Muscle of arm (tissue), 14 donors: ENCODE measurements at places on chromosomes 16 and 17.

- DNase-seq = no peak
Measured at GRCh38 chr17:76493505-76494167, 7.6 kb downstream of the RHBDF2 start.

GRCh38 chr16:4780235-4780634, 7.9 kb downstream of the SEPTIN12 start:
- DNase-seq = no peak

- no peak for DNase-seq
Measured at GRCh38 chr17:2398655-2399571, 1.9 kb downstream of the MNT start.

DNA sequence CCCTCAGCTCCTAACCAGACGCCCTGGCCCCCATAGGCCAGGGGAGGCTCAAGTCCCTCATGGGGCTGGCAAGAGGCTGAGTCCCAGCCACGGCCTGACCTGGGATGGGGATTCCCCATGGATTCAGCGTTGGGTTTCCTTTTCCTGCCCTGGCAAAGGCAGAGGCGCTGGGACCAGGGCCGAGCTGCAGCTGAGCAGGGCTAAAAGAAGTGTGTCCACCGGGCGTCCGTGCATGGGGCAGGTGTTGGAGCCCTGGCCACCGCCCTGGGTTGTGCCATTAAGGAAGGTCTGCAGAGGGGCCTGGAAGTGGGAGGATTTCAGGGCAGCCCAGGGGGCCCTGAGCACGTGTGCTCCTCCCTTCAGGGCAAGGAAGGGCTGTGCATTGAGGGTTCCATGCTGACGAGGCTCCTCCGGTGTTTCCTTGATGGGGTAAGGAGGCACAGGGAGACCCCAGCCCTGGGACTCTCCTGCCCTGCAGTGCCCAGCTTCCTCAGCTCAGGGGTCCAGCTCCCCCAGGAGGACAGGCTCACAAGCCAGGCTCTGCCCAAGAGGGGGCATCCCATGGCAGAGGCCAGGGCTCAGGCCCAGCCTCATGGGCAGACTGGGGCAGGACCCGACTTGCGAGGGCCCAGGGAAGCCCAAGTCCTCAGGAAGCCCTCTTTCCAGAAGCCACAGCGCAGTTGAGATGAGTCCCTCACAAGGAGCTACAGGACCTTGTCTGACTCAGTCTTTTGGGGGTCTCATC, 10.1 kb downstream of the TBC1D26 start:
- DNase-seq = no peak

DNA sequence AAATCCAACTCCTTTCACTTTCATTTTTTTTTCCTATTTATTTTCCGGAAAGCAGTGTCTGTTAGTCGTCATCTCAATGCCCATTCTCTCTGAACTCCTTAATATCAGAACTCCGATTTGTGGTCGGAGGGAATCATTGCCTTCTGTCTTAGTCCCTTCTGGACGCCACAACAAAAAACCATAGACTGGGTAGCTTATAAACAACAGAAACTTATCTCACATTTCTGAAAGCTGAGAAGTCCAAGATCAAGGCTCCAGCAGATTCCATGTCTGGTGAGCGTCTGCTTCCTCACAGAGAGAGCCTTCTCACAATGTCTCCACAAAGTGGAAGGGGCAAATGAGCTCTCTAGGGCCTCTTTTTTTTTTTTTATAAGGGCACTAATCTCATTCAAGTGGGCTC, 296.6 kb upstream of the CDH11 start:
- no peak for DNase-seq

- no peak for DNase-seq
Measured at GRCh38 chr16:47627721-47628120, 166.6 kb downstream of the PHKB start.

- no peak for DNase-seq
Measured at GRCh38 chr16:11446566-11447119, 101.4 kb downstream of the RMI2 start.

GRCh38 chr17:40450175-40450574, 6.9 kb downstream of the IGFBP4 start:
- DNase-seq = no peak

GRCh38 chr16:15782573-15783365, 74.1 kb downstream of the MYH11 start:
- no peak for DNase-seq

GRCh38 chr17:9825641-9826150, at the start of gene GLP2R:
TSS of gene GLP2R (plus strand) at chr17:9825924. CDS start at chr17:9826064, 140 bp downstream.
- no peak for DNase-seq

- no peak for DNase-seq
Measured at GRCh38 chr17:40415390-40415789, 2.3 kb downstream of the TOP2A start.

DNA sequence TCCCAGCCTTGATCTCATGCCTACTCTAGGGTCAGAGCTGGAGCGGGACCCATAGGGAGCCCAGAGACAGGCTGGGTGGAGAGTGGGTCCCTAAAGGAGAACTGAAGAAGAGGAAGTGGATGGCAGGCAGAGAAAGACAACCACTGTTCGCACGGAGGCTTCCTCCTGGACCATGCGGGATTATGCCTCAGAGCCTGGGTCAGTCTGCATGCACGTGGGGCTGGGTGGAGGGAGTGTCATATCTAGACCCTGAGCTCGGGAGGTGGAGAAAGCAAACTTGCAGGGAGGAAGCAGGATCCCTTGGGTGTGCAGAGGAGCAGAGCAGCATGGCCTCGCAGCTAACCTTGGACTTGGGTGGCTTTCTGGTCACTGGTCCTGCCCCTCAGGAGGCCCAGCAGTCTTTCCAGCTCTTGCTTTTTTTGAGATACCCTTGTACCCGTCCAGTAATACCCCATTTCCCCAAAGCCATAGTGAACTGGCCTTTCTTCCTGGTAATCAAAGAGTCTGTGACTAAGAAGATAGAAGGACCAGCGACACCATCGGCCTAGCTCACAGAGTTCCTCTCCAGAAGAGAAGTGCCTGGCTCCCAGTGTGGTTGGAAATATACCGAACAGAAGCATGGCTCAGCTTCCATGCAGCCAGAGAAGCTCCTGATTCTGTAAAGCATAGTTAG, 344.2 kb downstream of the CPPED1 start:
- DNase-seq = peak; percentile 14

DNA sequence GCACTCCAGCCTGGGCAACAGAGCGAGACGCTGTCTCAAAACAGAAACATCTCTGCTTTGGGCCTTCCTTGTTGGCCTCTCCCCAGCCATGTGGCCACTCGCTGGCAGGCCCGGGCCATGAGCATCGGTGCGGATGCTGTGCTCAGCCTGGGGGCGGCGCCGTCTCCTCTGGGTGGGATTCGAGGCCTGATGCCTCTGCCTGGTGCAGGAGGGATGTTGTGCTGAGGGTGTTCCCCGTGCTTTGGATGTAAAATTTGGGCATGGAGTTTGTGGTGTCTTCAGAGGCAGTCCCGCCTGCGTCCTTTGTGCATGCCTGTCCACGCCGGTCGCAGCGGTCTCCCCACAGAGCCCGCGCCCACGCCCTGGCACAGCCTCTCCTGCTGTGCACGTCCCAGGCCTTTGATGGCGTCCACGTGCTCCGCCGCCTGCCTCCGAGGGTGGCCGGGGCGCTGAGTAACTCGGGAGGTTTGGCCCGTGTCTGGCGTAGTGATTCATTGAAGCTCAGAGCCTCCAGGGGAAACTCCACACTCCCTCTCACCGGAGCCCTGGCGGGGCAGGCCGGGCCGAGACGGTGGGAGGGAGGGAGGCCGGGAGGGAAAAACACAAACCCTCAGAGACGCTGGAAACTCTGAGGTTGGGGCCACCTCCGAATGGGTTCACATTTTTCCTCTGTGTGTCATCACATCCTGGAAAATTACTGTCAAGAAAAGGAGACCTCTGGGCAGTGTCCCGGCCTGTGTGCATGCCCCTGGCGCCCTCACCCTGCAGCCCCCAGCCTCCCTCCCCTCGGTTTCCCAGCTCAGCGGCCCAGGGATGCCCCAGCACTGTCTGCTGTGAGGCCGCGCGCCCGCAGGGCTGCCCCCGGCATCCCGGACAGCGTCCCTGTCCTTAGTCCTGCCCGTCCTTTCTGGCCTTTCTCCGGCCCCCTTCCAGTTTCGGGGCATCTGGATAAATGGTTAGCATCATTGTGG, 19.0 kb downstream of the CENPX start:
- no peak for DNase-seq

DNA sequence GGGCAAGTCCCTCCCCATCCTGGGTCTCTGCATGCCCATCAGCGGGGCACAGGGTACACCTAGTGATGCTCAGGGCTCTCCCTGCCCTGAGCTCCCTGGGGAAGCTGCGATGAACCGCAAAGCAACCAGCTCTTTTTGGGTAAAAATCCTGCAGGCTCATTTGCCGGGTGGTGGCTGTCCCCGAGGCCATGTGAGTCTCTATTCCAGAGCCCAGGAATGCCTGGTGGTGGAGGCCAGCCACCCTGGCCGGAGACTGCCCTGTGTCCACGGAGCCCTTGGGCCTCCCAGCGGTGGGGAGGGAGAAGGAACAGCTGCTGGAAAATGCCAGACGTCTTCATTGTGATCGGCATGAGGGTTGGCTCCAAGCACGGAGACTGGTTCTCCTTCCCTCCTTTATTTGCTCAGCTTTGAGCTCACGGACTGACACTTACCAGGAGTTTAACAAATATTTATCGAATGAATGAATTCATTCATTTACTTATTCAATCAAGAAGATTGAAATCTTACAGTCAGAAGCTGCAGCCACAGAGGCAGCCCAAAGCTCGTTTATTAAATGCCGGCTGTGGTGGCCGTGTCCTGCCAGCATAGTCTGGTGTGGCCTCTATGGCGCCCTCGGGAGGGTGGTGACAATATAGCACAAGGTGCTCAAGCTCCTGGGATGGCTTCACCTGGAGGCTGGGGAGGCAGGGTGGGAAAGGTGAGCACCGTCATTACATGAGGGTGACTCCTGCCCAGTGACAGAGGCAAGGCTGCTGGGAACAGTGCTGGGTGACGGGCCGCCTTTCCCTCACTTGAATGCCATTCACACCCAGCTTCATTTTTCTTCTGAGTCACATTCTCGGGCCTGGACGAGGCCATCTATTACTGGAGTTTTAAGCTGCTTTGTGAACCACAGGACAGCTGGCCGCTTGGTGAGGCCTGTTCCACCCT, 31.1 kb upstream of the JPH3 start:
- DNase-seq = no peak

- peak; percentile 20 for DNase-seq
Measured at GRCh38 chr16:24729951-24730815, 732 bp downstream of the TNRC6A start.

- no peak for DNase-seq
Measured at GRCh38 chr16:8887952-8888560, 5.9 kb downstream of the LITAFD start.

DNA sequence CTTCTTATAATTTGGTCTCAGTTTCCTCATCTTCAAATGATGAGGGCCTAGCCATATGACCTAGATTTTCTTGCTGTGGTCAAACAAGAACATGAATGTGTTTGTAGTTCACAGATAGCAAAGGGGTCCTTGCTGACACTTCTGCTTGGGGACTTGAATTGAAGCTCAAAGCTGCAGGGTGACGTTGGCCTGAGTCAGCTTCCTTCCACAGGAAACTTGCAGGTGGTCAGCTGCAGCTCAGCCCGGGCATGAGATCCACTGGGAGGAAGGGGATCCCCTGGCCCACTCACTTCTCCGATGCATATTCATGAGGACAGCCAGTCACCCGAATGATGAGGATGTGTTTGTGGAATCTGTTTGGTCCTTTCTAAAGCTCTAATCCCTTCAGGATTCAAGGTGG, 42.6 kb upstream of the AXIN2 start:
- DNase-seq = no peak

GRCh38 chr16:79276501-79276900, 324.0 kb downstream of the MAF start:
- no peak for DNase-seq

DNA sequence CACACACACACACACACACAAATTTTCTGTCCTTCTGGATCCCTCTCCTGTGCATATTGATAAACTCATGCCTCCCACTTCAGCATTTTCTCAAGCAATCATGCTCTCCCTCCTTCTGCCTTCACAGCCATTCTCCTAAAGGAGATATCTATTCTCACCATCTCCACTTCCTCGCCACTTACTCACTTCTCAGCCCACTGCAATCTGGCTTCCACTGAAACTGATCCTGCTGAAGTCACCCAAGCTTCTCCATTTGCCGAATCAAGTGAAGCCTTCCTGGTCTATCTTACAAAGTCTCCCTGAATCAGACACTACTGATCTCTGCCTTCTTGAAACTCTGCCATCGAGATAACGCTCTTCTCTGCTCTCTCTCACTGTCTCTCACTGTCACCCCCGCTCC, 54.0 kb upstream of the GNAO1 start:
- DNase-seq = no peak

DNA sequence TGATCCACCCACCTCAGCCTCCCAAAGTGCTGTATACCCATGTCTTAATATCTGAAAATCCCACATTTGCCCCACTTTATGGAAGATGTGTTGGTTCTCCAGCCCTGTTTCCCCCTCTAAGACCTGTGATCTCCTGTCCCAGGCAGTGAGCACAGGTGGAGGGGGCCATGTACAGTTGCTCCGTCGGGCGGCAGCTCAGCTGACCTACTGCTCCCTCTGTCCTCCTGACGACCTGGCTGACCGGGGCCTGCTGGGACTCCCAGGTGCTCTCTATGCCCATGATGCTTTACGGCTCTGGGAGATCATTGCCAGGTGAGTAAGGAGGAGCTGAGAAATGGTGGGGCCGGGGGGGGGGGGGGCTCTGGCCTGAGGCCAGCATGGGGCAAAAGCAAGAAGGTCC, 6.7 kb upstream of the RNASEK start:
- no peak for DNase-seq

DNA sequence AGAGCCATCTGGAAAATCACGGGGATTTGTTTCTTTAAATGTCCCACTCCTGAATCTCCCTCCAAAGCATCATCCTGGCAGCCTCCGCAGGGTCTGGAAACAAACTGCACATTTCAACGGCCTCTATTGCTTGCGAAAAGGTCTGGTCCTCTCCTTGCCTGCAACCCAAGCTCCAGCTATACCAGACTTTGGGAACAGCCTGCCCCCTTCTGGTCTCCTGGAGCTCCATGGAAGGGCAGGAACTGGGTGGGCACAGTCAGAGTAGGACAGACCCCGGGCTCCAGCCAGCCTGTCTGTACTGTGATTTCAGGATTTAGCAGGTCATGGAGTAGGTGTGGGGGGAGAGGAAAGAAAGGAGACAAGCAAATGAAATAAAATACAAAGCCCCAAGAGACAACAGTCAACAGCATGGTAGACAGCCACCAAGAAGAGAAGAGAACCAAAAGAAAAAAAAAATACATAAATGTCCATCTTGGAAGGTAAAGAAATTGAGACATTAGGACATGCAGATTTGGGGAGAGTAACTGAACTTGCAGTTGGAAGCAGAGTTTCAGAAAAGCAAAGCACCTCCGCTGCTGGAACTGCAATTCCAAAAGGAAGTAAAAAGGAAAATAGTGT, 2.7 kb downstream of the XYLT1 start:
- peak; percentile 75 for DNase-seq

DNA sequence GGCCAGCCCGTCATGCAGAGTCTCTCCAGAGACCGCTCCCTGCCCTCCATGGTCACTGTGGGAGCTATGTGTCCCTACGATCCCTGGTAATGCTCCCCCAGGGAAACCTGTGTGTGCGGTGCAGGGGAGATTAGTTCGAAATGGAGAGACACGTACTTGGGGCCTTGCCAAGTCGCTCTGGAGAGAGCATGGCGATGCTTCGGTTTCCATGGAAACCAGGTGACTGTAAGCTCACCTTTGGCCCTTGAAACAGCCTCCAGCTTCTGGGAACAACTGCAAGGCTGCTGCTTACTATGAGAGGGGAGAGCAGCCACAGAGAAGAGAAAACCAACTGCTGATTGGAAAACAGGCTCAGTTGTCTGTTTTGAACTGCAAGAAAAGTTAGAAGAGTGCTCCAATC, 879.7 kb upstream of the EEF2KMT start:
- DNase-seq = no peak
